ENCODE measurements at places on chromosomes 11 and 22.

- no peak for DNase-seq
These were observed 29.9 kb downstream of the FGF4 start for GRCh38 chr11:69745201-69745600.

DNA sequence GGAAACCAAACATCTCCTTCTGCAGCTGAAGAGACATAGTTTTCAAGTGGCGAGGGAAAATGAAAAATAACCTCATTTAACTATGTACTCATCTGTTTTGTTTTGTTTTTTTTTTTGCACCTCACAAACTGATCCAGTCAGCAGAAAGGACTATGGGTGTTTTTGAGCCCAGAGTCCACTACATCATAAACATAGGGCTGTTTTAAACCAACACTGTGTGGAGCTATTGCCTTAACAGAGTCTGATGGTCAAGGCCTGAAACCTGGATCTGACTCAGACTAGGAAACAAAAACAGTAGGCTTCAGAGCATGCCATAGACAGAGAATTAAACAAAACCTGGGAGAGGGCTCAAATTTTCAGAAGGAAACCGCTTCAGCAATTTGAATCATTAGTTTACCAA lies 99.3 kb upstream of the FSHB start:
- no peak for DNase-seq

DNA sequence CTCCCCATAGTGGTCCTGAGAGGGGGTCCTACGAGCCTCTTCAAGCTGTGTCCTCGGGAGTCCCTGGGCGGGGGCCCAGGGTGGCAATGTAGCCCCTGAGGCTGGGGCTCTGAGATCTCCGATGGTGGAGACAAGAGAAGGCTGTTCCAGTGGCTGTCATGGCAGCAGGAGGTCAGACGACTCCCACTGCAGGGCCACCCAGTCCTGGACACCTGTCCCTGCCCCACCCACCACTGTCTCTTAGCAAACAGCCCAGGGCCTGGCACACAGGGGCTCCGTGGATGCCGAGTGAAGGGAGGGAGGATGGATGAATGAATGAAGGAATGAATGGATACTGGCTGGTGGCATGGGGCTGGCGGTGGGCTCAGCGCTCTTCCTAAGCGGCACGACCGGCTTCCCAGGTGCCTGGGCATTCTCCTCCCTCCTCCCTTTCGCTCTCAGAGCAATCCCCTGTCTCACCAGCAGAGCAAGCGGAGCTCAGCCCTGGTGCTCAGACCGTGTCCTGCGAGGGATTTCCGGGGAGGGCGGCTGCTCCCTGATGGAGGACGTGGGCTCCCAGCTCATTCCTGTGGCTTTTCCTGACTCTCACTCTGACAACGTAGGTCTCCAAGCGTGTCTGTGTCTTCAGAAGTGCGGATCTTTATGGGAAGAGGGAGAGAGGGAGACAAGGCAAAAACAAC lies 1272.6 kb downstream of the BRD1 start:
- no peak for DNase-seq

DNA sequence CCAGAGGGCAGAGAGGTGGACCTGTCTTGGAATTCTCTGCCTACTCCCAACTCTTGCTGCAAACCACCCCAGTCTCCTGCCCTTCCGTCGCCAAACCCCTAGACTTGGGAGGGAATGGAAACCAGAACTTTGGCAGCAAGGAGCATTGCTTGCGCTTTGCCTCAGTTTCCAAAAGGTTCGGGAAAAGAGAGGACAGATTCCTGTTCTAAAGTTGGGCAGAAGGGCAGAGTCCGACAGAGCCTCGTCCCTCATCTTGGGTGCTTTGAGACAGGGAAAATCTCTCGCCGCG lies 396 bp upstream of the ROBO3 start:
- DNase-seq = no peak

DNA sequence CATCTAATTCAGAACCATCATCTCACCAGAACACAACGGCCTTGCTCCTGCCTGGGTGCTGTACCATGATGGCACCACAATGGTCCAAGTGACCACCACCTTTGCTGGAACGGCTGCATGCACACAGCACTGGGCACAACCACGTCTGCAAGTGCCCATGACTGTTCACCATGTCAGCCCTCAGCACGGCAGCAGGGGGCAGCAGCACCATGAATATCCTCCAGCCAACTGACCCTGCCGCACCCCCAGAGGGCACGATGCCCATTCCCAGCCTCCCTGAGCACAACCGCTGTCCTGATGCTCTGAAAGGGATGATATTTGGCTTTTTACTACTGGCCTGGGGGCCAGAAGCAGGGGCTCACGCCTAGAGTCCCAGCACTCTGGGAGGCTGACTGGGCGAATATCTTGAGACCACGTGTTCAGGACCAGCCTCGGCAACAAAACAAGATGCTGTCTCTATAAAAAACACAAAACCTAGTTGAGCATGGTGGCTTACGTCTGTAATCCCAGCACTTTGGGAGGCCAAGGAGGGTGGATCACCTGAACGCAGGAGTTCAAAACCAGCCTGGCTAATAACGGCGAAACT lies 25.7 kb downstream of the DRD4 start:
- DNase-seq = no peak

GRCh38 chr22:24819911-24820461 lies 14.0 kb downstream of the SGSM1 start:
- DNase-seq = no peak

- DNase-seq = no peak
These were observed 80.8 kb downstream of the NAT10 start for GRCh38 chr11:34185926-34186841.

DNA sequence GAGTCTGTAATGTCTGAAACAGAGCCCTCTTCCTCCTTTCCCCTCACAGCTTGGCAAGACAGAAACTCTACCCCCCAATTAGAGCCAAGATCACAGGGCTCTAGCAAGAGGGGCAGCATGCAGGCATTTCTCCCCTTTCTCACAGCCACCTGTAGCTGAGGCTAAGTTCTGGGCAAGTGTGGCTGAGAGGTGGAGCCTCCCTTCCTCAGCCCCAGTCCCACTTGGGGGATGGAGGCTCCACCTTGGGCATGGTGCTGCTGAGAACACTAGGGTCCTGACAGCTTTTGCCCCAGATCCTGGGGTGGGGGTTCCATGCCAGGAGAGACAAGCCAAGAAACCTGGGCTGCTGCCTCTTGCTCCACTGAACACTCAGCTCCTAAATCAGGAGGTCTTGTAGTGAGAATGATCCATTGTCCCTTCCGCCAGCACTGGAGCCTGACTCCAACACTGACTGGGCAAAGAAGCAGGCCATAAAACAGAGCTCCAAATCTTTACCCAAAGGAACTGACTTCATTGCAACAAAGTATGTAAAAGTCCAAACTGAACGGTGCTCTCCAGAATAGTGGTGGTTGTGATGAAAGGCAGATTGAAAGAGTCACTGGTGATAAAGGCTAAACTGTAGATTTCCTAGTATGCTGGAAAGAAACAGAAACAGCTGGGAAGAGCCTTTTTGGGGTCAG lies 25.6 kb downstream of the NARS2 start:
- DNase-seq = no peak

- DNase-seq = no peak
These were observed 48.4 kb upstream of the RAB1B start for GRCh38 chr11:66219846-66220565.

DNA sequence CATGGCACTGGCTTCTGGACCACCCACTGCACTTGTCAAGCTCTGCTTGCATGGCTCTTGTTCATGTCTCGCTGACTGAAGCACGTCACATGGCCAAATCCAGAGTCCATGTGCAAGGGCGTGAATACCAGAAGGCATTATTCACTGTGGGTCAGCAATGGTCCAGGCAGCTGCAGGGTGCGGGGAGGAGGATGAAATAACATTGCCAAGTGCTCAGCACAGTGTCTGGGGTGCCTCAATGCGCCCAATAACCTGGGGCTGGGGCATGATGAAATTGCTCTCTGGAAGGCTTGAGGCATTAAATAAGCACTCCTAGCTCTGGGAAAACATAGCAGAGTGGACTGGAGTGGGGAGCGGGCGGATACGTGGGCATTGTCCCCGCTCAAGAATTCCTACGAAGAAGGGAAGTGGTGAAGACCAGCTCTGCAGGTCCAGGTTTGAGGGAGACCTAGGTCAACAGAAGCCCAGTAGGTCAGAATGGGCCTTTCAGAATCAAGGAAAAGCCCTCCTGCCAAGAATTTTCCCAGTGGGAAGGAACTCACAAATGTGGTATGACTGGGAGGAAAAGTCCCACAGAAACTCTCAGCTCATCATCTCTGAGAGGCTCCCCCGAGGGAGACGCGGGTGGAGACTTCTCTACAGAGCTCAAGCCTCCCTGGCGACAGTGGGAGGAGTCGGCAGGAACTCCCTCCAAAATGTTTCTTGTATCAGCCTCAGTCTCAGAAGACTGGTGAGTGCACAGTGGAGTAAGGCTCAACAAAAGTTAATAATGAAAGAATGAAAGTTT lies 15.3 kb upstream of the ACCSL start:
- no peak for DNase-seq

DNA sequence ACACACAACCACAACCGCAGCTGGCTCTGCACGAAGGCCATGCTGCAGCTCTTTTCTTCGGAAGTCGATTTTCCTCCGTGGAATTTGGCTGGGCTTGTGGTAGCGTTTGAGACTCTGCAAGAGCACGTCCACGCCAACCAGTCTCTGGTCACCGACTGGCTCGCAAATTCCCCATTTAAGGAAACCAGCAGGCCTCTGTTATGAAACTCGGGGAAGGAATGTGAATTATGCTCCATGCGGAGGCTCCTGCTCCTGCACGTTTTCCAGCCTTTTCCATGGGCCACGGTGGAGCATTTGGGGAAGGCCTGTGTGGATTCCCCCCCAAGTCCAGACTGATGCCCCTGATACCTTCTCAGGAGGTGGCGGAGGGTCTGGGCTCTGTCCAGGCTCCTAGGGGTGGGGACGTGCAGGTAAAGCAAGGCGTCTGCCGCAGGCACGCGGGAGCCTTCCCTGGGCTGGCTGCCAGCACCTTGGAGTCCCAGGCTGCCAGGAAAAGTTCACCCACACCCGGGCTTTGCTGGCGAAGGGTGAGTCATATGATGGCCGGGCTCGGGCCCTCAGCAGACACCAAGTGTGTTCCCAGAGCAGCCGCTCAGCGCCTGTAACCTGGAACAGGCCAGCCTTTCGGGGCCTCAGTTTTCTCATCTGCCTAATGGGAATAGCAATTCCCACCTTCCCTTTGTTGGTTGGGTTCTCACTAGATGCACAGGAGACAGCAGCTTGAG lies 41.9 kb downstream of the LRP5 start:
- no peak for DNase-seq

GRCh38 chr11:114782650-114783310 lies 104.5 kb downstream of the NXPE2 start:
- DNase-seq = no peak

DNA sequence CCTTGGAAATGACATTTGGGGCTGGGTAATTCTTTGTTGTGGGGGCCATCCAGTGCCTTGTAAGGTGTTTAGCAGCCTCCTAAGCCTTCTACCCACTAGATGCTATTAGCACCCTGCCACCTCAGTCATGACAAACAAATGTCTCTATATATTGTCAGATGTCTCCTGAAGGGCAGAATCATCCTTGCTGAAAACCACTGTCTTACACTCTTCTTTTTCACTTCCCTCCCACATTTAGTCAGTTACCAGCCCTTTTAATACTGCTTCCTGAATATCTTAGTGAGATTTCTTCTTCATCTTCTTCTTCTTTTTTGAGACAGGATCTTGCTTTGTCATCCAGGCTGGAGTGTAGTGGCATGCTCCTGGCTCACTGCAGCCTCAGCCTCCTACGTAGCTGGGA lies 33.1 kb downstream of the TNRC6B start:
- DNase-seq = no peak

DNA sequence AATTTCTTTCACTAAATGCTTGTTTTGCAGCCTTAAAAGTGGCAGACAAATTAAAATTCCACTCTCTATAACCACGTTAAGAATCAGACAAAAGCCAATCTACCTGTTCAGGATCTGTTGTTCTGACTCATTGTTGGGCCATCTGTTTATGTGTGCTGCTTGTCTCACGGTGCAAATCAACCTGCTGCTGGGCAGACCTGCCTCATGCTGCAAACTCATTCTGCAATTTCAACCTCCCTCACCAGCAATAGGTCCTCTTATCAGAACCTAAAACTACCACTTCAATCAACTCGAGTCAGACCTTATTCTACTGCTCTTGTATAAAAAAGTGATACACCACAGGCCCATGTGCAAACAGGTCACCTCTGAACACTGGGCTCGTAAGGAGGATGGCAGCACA lies 75.1 kb downstream of the LARGE2 start:
- no peak for DNase-seq

GRCh38 chr22:31211482-31211861 lies 626 bp upstream of the LIMK2 start:
- DNase-seq = no peak

GRCh38 chr22:19554834-19555404 lies 30.7 kb upstream of the CLDN5 start:
- no peak for DNase-seq

- DNase-seq = no peak
These were observed 4.7 kb upstream of the SHISA8 start for GRCh38 chr22:41919357-41920224.

GRCh38 chr11:119335091-119335654 lies 846 bp downstream of the RNF26 start:
- DNase-seq = no peak

DNA sequence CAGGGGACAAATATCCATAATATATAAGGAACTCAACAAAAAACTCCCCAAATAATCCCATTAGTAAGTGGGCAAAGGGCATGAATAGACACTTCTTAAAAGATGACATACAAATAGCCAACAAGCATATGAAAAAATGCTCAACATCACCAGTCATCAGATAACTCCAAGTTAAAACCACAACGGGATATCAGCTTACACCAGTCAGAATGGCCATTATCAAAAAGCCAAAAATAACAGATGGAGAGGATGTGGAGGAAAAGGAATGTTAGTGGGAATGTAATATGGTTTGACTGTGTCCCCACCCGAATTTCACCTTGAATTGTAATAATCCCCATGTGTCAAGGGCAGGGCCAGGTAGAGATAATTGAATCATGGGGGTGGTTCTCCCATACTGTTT lies 350.1 kb downstream of the GUCY1A2 start:
- DNase-seq = no peak

GRCh38 chr11:128036006-128036405 lies 551.4 kb downstream of the ETS1 start:
- DNase-seq = no peak

DNA sequence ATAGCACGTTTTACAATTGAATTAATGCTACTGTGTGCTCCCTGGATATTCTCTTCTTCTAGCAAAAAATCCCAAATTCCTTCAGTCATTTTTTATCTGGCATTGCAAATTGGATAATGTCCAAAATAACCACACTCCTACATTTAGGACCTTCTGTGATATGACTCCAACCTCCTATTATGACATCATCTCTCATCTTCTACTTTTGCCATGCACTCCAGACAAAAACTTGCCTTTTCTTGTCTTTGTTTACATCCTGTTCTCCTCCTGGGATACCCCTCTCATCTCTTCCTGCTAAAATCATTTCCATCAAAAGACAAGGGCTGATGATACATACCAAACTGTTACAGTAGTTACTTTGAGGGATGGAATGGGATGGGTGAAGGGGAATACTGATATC lies 20.6 kb upstream of the TMEM218 start:
- no peak for DNase-seq

- DNase-seq = no peak
These were observed 1.9 kb upstream of the GRAP2 start for GRCh38 chr22:39898997-39899396.

Measured in NCI-H187 (cell line).